ENCODE measurements at places on chromosomes 7 and 10.

DNA sequence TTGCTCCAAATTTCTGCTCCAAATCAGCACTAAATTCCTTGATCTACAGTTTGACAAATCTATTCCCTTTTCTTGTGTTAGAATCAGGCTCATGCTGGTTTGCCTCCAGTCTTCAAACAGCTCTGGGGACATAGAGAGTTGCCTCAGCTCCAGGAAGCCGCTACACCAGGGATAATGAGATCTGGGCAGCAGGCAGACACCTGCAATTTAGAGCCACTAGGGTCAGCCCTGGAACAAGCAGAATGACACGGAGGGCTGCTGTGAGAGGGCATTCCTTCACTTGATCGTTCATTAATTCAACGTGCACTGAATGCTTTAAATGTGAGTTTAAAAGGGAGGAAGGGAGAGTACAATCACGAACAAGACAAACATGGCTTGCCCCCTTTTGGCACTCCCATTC is 3.7 kb upstream of the ELMO1 start:
- DNase-seq, result no peak

- DNase-seq, result no peak
These were observed 50.3 kb upstream of the RSU1 start for GRCh38 chr10:16867556-16867955.

DNA sequence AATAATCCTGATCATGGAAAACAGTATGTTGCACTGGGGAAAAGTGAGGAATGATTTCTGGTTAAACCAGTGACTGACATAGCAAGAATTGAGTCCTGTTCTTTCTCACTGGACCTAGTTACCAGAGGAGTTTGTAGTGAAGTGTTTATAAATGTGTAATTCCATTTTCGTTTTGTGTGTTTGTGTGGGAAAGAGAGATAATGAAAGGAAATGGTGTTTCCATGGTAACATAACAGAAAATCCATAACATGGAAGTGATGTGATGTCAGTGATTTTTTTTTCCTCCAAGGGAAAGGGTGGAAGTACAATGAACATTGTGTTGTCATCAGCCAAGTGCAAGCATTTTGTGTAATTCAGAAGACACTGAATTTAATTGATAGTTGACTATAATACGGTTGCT is 283.9 kb downstream of the PLXDC2 start:
- peak; percentile 5 for DNase-seq

DNA sequence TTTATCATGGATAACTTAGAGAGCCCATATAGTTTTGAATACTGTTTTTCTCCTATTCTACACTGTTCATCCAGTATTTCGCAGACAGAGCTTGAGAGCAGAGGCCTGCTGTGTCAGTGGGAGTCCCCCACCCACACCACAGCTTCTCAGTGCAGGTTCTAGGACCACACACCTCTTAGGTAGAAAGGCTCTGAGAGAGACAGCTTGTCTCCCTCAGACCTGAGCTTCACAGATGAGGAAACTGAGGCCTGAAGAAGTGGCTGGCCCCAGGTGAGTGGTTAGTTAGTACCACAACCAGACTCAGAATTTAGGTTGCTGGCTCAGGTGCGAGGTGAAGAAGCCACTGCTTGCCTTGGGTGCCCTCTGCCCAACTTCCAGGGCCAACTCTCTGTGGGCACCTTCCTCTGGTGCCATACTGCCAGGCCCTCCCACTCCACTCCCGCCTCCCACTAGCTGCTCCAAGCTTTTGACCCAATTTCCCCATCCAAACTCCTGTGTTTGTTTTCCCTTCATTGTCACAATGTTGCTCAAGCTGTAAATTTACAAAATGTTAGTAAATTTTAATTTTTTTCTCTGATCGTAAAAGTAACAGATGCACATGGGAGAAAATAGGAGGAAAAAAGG is 7.6 kb upstream of the HILPDA start:
- no peak for DNase-seq

DNA sequence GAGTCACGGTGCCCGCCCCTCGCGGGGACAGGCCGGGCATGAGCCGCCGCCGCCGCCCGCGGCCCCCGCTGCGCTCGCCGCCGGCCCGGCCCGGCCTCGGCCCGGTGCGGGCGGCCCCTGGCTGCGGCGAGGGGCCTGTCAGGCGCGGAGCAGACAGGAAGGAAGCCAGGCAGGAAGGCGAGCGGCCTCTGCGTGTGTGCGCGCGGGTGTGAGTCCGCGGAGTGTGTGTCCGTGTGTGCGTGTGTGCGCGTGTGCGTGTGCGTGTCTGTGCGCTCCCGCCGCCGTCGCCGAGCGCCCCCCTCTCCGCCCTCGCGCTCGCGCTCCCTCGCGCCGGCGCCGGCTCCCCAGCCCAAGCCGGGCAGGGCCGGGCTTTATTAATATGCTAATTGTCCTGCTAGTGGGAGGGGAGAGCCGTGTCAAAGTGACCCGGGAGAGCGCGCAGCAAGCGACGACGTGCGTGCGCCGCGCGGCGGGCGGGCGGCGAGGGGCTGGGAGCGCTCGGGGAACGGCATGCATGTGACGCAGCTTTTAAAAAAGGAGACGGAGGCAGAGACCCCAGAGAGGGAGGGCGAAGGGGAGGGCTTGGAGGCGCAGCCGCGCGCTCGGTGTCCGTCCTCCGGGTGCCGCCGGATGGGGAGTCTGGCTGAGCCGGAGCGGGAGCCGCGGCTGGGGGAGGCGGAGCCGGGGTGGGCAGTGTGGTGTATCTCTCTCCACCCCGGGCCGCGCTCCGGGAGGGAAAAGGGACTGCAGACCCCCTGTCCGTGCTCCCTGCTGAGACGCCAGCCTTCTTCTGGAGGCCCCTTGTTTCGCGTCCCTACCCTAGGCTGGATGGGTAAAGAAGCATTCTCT is at the start of gene LDB1:
TSS of gene LDB1 (minus strand) at position 227 of the 849 bp plus-strand sequence. CDS start 258 bp downstream, outside the sequence.
- DNase-seq, result peak; percentile 81

GRCh38 chr10:20871970-20872369 is 25.1 kb downstream of the NEBL start:
- no peak for DNase-seq

GRCh38 chr7:148772297-148773089 is 73.8 kb downstream of the CUL1 start:
- peak; percentile 35 for DNase-seq

DNA sequence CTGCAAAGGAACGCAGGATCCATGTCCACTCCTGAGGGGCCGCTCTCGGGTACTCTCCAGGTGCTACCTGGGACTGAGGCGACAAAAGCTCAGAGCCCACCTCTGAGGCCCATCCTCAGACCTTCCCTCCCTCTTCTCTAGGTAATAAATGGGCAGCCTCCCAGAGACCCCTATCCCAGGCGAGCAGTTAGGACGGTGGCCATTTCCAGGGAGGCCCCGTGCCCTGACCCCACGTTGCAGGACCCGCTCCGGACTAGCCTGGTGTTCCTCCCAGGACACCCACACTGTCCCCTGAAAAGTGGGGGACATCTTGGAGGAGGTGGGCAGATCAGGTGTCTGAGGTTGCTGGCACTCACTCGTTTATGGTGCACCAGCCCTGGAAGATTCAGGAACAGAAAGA is 44.3 kb downstream of the PRKAG2 start:
- no peak for DNase-seq

GRCh38 chr7:151010307-151011096 is 13.8 kb downstream of the ATG9B start:
- no peak for DNase-seq

- peak; percentile 73 for DNase-seq
These were observed 3.5 kb downstream of the MKRN1 start for GRCh38 chr7:140475747-140476333.

GRCh38 chr10:104323085-104323484 is 15.2 kb downstream of the ITPRIP start:
- DNase-seq, result no peak

DNA sequence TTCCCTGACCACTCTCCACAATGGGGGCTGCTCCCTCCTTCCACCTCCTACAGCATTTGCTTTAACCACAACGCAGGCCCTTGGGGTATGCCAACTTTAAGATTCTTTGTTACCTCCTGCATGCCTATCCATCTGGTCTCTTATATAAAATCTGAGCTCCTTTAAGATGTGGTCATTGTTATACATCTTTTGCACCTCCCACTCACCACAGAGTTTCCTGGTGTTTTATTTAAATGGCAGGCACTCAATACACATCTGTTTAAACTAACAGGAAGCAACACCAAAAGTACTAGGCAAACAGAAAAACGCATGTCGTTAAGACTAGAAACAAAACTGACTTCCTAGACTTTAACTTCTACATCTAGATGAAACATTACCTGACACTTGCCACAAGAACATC is 36.3 kb downstream of the SLC25A13 start:
- DNase-seq, result no peak

- no peak for DNase-seq
These were observed 60.5 kb downstream of the GTF2IRD1 start for GRCh38 chr7:74514131-74514591.

DNA sequence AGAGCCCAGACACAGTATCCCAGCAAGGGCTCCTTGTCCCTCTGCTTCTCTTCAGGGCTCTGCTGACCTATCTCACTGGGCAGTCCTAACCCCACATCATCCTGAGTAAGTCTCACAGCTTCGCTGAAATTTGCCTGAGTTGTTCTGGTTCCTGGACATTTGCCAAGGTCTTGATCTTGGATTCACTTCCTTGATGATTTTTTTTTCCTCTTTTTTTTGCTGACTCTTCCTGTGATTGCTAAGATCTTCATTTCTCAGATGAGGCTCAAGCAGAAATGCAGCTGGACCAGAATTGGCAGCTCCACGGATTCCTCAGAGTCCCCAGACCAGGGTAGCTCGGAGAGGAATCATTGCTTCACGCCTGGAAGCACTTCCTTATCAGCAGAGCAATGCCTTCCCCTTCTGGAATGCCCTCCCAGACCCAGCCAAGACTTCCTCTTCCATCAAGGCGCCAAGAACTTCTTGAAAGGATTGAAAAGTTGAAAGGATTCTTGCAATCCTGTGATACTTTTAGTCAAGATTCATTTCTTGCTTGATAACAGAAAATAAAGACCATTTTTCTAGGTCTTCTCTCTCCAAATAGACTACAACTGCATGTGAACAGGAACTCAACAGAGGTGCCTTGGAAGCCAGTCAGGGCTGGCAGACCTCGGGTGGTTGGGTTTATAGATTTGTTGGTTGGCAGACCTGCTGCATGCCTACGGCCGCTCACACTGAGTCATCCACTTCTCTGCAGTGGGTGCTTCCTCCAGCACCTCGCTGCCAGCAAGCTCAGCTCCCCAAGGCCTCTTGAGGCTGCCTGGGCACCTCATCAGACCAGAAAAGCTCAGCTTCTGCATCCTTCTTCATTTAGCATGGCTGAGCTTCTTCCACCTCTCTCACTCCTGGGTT is 8.8 kb upstream of the AFAP1L2 start:
- peak; percentile 63 for DNase-seq

GRCh38 chr10:26887611-26888215 is 27.0 kb upstream of the ABI1 start:
- no peak for DNase-seq

- DNase-seq, result no peak
These were observed 16.6 kb downstream of the ZNF777 start for GRCh38 chr7:149444287-149444686.

- no peak for DNase-seq
These were observed 98.5 kb downstream of the GRB10 start for GRCh38 chr7:50684011-50684712.

GRCh38 chr7:21169667-21170580 is 258.0 kb upstream of the SP4 start:
- no peak for DNase-seq

GRCh38 chr10:26624006-26624405 is 73.5 kb upstream of the PDSS1 start:
- DNase-seq, result no peak

GRCh38 chr10:43407148-43407575 is 1.8 kb downstream of the HNRNPF start:
- DNase-seq, result peak; percentile 31

DNA sequence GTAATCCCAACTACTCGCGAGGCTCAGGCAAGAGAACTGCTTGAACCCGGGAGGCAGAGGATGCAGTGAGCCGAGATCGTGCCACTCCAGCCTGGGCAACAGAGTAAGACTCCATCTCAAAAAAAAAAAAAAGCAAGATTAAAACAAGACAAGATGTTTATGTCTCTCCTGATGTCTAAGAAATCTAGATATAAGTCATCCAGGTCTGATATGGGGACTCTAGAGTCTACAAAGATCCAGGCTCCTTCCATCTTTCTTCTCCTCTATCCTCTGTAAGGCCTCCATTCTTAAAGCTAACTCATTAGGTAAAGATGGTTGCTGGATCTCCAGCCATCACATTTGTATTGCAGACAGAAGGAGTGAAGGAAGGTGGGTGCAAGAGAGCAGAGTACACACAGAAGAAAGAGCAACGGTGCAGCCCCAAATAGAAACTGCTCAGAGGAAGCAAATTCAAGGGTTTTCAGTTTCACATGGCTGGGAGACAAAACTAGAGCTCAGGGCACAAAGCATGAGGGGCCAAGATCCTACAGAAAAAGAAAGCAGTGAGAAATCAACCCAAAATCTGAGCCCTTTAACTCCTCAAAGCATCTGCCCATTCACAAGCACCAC is 57.6 kb downstream of the USP6NL start:
- DNase-seq, result no peak

GRCh38 chr10:130495116-130495862 is 359.1 kb downstream of the GLRX3 start:
- DNase-seq, result no peak

DNA sequence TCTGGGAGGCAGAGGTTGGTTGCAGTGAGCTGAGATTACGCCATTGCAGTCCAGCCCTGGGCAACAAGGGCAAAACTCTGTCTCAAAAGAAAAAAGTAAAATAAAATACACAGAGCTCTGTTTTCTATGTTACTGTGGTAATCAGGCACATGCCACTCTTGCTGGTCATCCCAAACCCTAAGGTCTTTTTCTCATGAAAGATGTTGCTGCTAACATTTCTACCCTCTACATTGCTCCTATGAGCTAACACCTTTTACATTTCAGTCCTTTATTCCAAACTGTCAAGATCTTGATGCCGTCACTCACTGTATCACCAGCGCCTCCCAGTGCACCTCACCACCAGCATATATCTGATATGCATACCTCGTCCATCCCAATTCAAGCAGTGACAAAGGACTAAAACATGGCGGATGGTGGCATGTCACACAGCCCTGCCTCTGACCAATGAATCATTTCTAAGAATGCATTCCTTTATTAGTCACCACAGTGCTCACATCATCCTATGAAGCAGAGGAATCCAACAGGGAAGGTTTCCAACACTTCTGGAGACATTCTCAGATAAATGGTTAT is 4.3 kb downstream of the DAGLB start:
- DNase-seq, result peak; percentile 83

DNA sequence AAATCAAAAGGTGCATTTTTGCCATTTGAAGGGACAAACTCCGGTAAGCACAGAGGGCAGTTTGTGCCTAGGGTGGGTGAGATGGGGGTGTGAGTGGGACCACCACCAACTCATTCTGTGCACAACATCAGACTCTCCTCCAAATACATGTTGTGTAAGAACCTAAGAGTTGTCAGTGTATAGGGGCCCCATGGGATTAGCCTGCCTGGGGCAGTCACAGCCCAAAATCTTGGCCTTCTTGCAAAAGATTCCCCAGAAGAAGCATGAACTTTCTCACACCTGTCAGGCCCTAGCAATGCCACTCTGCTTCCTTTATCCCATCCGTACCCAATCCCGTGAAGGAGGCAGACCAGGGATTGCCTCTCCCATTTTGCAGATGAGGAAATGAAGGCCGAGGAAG is 47.1 kb upstream of the NANOS1 start:
- DNase-seq, result no peak

GRCh38 chr7:150369748-150370501 is 1.3 kb downstream of the REPIN1 start:
- DNase-seq, result no peak
